NCI-H524 (cell line): ENCODE measurements at places on chromosomes 2 and 18.

- peak; percentile 92 for DNase-seq
These were observed 282.4 kb upstream of the CYRIA start for GRCh38 chr2:16948053-16948452.

GRCh38 chr2:108960006-108960405, 29.0 kb downstream of the EDAR start:
- no peak for DNase-seq

DNA sequence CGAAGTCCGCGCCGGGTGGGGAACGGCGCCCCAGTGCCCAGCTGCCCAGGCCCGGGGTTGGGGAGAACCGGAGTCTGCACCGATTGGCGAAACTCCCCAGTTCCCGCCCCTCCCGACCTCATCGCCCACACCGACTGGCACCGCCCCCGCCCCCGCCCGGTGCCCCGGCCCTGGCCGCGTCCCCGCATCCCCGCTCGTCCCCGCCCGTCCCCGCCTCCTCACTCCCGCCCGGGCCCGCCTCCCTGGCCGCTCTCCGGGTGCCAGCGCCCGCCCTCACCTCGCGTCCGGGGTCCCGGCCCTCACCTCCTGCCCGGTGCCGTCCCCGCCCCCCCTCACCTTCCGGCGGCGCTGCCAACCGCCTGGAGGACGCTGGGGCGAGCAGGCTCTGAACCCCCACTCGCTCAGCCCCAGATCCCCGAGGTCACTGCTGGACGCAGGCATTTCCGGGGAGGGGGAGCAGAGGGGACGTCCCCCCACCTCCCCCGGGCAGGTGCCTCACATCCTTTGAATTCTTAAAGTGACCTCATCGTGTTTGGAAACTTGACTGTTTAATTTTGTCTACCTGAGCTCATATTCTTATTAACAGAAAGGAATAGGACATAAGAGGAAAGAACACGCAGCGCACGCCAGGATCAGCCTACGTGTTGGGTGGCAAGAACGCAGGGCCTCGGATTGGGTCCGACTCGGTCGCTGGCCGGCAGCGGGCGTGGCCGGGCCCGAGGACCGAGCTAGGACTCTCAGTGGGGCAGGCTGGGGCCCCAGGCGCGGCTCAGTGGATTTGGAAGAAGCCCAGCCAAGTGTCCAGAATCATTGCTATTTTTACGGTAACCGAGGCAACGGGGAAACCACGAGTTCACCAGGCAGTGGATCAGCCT, at the start of gene FAM110C:
FAM110C (minus strand) TSS at position 35 of the 875 bp plus-strand sequence. CDS start 120 bp downstream, outside the sequence.
- DNase-seq, result peak; percentile 27

DNA sequence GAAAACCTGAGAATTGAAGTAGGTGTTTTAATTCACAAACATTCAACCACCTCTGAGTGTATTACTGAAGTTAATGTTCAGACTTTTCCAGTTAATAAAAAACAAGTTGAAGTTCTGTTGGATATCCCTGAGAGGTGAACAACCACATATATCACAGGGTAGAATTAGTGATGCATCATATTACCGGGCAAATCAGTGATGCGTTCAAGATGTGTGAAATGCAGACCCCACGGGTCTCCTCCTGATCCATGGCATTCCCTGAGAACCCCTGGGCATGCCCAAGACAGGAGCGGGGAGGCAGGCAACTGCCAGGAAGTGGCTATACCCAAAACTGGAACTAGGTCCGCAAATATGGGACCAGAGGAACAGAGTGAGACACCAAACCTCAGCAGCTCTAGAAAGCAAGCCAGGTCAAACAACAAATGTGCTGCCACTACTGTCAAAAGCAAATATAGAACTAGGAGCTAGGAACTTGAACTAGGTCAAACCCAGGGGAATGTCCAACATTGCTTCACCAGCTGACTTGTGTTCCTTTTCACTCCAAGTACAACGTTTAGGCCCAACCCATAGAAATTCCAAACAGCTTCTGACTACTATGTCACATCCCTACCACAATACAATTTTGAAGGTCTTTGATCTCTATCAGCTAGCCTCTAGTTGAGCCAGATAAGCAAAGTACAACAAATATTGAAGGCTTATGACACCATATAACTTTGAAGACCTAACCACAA, 20.2 kb downstream of the PSTPIP2 start:
- no peak for DNase-seq

- no peak for DNase-seq
These were observed 23.7 kb upstream of the DNAH6 start for GRCh38 chr2:84492571-84492970.

DNA sequence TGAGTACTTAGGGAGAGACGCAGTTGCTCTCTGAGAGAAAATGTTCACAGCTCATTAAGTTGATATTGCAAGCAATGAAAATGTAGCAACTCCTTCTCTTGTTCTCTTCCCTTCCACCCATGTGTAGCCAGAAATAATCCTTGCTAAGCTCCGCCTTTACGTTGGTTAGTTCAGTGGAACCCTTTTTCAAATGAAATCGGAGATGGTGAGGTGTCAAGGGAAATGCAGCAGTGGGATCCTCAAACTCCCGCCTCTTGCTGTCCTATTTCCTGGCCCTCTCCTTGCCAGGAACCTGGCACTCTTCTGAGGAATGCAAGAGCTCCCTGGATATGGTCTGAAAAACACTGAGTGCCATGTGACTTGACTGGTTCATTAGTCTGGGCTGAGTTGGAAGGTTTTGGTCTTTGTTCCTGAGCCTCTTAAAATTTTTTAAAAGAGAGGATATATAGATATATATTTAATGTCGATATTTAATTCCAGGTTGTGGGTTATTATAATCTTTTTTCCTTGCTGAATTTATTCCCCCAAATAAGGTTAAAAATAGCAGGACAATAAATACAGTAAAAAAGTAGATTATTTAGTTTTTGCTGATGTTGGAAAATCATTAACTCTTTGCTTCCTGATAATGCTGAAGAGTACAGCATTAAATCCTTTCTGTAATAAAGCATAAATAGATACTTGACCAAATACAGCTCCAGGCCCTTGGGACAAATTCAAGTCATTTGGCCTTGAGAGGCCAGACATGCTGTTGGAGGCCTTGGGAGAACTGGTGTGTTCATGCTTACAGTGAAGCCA, 116.2 kb downstream of the EML6 start:
- DNase-seq, result no peak

- DNase-seq, result no peak
These were observed at the start of gene NEU4 for GRCh38 chr2:241808721-241809382. TSS of gene NEU4 (plus strand) at chr2:241809193. CDS start at chr2:241814485, 5,292 bp downstream.

DNA sequence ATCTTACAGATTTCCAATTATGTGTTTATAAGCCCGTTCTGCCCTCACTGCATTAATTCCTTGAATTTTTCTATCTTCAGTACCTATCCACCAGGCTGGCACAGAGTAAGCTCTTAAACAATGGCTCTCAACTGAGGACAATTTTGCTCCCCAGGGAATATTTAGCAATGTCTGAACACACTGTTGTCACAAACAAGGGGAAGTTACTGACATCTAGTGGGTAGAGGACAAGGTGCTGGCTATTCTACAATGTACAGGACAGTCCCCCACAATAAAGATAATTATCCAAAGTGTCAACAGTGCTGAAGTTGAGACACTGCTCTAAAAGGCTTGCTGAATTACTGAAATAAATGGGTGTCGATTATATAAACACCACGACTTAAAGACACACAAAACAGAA, 5.0 kb downstream of the NDUFS1 start:
- peak; percentile 61 for DNase-seq

DNA sequence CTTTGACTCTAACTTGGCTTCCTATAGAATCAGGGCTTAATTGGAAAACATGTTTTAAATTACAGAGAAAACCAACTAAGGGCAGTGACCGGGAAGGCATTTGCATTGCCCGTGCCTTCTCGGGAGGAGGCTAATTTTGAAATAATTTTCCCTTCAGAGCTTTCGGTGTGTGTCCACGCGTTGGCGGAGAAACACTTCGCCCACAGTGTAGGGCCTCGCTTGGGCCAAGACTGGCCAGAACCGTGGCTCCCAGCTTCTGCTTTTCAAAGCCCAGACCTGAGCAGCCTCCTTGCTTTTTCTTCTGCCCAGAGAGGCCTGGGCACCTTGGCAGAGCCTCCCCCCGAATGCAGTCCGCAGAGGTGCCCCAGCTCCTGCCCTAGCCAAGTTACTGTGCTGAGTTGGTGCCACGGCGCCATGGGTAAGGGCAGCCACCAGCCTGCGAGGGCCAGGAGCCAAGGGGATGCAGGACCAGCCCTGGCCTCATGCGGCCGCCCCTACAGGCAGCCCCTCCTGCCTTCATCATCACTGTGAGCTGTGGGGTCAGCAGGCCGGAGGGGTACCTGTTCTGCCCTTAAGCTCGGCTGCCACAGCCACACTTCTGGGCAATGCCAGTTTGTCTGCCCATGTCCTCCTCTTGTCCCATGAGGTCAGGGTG, 57.4 kb downstream of the NFATC1 start:
- no peak for DNase-seq

DNA sequence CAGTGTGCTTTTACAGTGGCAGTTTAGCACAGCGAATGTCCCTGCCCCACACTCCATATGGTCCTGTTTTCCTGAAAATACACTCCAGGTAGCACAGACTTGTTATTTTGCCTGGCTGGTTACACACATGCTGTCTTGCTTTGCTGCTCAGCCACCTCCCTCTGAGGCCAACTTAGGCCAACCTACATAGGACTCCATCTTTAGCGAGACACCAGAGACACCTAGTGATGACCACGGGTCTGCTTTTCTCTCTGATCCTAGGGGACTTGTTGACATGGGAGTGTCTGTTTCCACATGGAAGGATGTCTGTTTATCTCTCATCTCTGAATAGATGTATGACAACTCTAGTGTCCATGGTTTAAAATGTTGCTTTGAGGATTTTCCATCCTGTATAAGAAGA, 43.3 kb downstream of the PLEKHB2 start:
- DNase-seq, result no peak

- DNase-seq, result no peak
These were observed 409.0 kb downstream of the LPIN1 start for GRCh38 chr2:12155303-12156051.

GRCh38 chr18:24995755-24996154, 356.2 kb downstream of the ZNF521 start:
- no peak for DNase-seq

- DNase-seq, result no peak
These were observed 101.6 kb upstream of the SIX3 start for GRCh38 chr2:44839771-44840502.

DNA sequence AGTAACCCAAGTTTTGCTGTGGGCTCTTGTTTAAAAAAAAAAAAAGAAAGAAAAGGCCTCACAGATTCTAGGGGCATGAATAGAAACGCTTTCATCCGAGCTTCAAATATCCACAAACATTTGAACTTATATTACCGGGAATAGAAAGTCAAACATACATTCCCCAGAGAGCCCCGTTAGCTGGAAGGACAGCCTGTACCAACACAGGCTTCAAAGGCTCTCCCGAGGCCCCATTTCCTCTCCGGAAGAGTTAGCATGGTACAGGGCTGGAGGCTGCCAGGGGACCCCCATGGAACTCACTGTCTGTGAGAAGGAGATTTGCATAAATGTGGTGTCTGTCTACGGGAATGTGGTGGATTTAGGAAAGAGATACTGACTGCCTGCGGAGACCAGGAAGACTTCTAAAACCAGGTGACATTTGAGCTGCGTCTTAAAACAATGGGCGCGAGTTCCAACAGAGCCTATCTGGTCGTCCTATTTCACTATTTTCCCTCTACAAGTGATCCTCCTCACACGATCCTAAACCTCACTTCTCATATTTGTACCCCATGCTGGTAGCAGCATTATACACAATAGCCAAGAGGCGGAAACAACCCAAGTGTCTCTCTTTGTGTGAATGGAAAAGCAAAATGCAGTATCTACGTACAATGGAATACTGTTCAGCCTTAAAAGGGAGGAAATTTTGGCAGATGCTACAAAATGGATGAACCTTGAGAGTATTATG, 820 bp upstream of the MATN3 start:
- DNase-seq, result no peak

GRCh38 chr2:74893332-74893731, 59.4 kb downstream of the HK2 start:
- no peak for DNase-seq

DNA sequence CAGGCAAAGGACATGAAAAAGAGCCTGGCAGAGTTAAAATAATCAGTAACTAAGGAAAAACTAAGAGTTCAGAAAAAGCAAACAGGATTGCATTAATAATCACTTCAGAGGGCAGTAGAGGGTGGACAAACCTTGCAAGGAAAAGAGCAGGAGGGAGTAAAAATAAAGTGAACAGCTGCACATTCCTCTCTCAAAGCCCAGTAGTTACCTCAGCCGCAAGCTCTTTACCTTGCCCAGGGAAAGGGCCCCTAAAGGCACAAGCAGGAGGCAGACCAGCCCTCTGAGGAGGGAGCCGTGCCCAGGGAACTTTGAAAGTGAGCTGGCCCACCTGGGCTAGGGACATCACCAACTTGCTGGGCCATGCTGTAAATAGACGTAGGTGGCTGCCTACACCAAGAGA, 196.9 kb downstream of the C1D start:
- peak; percentile 3 for DNase-seq

DNA sequence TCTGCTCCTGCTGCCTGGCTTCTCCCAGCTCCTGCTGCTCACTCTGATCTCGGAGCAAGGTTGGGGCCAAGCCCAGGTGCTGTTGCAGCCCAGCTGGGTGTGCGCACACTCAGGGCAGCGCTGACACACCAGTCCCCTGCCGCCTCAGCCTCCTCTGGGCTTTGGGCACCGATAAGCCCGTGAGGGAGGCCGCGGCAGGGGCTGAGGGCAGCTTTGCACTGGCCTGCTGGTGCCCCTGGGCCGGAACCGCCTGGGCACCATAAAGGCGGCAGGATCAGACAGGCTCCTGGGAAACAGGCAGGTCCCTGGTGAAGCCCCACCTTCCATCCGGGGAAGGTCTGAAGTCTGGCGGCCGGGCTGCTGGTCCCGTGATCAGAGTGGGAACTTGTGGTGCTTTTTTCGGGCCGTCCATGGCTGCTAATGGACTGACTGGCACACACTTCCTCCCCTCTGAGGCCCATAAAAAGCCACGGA, 14.1 kb upstream of the EML6 start:
- DNase-seq, result no peak
